Activated T-helper 1 cell treated with anti-CD3 and anti-CD28 coated beads, Interleukin-2, amount 50 U/mL, for 16 hours (primary cell): ENCODE measurements at places on chromosomes 2 and 18.

DNA sequence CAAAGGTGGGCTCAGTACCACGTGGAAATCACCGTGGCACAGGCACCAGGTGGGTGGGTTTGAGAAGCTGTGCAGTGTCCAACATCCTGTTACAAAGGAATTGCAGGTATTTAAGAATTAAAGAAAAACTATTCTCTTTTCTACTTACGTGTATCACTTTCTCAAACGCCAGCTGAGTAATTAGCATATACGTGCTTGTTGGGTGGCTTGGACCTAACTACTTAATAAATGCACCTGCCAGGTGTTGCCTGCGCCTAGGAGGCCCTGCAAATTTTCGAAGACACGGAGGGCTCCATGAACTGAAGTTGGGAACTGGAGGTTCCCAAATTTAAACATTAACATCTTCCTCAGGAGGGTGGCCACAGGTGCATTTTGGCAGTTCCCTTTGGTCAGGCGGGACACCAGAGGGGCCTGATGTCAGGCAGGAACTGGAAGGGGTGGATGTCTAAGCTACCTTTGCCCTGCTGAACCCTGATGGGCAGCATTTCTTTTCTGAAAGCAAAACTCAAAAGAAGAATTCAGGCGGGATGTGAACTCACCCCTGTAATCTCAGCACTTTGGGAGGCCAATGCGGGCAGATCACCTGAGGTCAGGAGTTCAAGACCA lies 84.8 kb downstream of the HS6ST1 start:
- no peak for DNase-seq

- DNase-seq: no peak
These were observed 73.7 kb downstream of the CABLES1 start for GRCh38 chr18:23209031-23209430.

DNA sequence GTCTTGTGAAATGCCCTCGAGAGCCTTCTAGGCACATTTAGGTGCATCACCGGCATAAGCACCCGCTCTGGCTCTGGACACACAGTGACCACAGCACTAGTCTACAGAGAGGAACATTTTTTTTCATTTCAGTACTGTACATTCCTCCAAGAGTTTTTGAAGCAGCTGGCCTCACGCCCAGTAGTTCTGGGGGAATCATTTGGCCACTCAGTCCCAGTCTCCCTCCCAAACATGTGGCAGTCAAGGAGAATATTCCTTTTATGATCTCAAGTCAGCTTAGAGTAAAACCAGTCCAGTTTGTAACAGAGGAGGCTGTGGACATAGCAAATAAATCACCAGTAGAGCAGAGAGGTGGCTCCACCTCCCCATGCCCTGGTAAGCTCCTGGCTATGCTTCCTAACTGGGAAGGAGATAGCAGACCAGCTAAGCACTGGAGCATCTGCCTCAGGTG lies 48.1 kb downstream of the KCNE4 start:
- no peak for DNase-seq

- DNase-seq: no peak
These were observed 23.4 kb downstream of the DNAH6 start for GRCh38 chr2:84539729-84540128.

DNA sequence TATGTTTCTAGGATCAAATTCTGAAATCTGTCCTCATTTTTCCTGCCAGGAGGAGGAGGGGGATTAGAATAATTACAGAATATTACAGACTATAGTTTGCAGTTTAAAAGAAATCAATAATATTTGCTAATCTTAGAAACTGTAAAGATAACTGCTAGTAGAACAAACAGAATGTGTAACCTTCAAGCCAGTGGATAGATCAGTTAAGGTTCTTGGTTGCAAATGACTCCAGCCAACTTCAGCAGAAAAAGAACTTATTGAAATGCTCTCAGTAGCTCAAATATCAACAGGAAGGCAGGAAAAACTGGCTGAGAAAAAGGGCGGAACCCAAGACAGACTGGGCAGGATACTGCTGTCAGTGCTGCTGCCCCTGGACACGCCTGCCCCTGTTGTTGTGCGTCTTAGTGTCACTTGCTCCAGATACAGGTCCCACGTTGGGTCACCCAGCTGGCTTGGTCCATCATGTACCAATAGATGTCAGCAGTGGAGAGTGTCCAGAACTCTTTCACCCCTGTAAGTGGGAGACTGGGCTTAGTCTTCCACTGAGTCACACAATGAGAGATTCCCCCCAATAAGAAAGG lies 10.2 kb downstream of the NMUR1 start:
- no peak for DNase-seq

- peak; percentile 63 for DNase-seq
These were observed 89.5 kb downstream of the ZFP36L2 start for GRCh38 chr2:43136876-43137275.

GRCh38 chr2:166609183-166609959 lies 115.3 kb upstream of the SCN7A start:
- no peak for DNase-seq

DNA sequence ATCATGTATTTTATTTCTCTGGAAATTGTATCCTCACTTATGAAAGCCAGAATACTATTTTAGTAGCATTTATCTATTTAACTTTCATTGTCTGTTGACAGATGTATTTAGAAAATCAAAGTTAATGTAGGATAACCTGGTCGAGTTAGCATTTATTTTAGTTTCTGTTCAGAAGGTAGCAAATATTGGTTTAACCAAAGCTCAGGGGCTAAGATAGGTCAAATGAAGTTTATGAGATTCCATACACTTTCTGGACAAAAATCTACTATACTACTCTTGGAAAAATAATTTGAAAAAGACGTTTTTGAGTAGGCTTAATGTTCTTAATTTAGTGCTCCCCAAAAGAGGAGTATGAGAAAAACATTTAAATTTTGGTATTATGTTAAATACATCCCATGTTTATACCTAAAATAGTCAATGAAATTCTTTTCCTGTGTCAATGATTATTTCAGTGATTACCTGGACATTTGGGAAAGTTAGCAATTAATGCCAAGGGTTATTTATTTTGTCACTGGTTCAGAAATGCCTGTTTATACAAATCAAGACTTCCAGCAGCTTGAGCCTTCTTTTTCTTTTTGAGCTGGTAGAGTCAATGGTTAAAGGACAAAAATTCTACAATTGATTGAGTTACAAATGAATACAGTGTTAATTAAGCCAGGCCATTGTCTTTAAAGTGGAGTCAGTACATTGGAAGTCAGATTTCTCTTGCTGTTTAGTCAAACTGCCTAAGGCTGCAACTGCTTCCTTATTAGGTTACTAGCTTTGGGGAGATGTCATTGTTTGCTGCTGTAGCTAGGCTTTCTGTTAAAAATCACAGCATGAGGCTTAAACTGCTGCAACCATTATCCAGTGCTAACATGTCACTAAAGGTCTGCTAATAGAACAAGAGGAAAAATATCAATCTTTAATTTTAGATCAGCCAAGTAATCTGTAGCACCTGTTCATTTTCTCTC lies 182.3 kb downstream of the CAMKMT start:
- no peak for DNase-seq

DNA sequence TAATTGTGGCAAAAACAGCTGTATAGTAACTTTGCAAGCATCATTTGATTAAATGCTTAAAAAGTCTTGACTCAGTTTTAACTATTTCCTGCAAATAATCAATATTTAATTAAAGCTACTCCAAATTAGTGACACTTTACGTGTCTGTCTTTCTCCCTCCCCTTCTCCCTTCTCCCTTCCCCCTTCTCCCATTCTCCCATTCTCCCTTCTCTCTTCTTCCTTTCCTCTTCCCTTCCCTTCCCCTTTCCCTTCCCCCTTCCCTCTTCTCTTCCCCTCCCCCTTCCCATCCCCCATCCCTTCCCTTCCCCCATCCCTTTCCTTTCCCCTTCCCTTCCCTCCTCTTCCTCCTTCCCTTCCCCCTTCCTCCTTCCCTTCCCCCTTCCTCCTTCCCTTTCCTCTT lies 76.9 kb downstream of the MSH2 start:
- no peak for DNase-seq

- no peak for DNase-seq
These were observed 111.8 kb downstream of the EPB41L3 start for GRCh38 chr18:5431836-5432575.

DNA sequence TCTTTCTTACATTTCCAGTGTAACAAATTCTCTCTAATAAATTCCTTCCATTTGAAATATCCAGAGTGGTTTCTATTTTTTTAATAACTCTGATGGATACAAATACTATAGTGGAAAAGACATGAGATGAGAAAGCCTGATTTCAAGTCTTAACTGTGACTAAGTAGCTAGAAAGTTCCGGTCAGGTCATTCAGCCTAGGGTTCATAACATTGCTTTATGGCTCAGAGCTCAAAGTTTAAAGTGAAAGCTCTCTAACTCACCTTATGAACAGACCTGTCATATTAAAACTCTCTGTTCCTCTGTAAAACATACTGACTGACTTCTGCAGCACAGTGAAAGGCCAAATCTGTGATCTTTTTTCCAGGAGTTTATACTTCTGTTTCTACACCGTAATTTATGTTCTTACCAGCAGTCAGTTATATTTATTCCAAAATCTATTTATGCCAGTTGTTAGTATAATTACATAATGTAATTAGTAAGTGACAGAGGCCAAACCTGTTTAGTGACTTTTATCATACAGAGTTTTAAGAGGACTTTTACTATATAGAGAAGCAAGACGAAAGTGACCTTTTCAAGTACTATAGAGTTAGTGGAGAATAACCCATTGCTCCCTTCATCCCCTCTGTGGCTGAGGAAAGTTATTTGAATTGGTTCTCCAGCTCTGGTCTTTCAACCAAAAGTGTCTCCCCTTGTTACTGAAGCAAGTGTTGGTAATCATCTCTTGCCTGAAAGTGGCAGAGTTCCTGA lies 118.8 kb upstream of the PDE1A start:
- no peak for DNase-seq

GRCh38 chr2:236988690-236989624 lies 96.7 kb upstream of the COPS8 start:
- no peak for DNase-seq

- DNase-seq: no peak
These were observed 99.2 kb upstream of the FOSL2 start for GRCh38 chr2:28293416-28293815.

- DNase-seq: no peak
These were observed 65.2 kb downstream of the LDLRAD4 start for GRCh38 chr18:13283746-13284145.

DNA sequence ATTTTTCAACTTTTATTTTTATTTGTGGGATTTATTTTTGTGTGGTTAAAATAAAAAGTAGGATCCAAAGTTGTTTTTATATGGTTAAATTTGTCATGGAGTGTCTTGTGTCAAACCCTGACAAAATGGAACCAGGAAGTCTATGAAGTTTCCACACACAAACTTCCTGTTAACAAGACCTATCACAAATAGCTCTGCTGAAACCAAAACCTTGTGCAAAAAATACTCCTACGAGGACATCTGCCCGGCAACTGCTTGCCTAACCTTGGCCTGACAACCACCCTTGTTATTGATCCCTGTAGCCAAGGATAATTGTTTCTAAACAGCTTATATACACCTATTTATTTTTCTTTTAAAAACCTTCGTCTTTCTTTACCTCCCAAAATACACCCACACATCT lies 389.6 kb downstream of the TRIB2 start:
- DNase-seq: no peak

- DNase-seq: no peak
These were observed 3.0 kb upstream of the NT5C1B start for GRCh38 chr2:18592372-18592771.

DNA sequence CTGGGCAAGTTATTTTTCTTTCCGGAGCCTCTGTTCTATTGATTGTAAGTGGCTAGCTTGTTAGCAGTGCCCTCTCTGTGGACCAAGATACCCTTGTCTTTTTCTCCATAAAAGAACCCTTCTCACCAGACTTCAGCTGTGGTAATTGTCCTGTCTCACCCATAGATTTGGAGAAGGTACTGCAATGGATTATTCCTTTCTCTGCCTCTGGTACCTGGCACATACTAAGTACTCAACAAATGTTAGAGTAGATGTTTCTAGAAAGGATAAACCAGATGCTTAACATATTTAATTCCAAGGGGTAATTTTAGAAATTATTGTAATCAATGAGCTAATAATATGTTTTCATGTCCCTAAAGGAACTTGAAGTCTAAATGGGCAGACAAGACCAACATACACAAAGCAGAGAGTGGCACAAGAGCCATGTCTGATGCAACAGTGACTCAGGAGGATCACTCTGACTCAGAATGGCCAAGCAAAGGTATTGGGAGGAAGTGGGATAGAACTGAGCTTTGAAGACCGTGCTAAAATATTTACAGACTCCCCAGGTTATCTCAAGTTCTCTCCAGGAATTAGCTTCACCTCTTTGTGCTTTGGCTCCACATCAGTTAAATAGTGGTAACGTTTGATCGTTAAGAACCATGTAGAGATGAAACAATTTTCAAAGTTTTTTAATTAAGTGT lies 129.7 kb upstream of the OSR1 start:
- no peak for DNase-seq

GRCh38 chr2:239209783-239210182 lies 191.0 kb downstream of the HDAC4 start:
- no peak for DNase-seq

DNA sequence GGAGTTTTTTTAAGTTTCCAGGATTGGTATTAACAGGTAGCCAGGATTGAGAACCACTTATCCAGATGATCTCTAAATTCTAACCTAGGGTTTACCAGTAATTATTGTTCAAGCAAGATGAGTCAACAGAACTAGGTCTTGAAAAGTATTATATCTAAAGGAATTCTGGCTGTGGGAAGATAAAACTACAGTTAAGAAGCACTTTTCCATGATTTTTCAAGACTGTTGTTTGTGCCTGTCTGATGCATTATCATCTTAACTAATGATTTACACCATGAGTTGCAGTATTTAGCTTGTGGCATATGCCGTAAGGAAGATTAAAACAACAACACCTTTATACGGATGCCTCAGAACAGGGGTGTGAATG lies 142.2 kb upstream of the CCDC68 start:
- DNase-seq: no peak

DNA sequence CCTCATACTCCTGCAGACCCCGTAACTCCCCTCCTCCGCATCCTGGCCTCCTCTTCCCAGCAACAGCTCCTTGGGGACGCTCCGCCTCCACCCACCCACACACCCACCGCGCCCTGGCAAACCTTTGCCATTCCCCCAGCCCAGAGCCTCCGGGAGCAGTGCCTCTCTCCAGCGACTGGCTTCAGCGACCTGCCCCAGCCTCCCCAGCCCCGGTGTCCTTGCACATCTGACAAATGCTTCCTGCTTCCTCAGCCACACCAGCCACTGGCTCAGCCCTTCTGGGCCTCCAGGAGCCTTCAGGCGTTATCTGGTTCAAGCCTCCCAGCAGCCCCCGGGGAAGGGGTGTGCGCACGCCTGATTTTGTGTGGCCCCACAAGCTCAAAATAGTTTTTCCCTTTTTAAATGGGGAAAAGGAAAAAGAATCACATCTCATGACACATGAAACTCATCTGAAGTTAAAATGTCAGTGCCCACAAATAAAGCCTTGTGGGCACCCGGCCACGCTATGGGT lies 14.2 kb downstream of the ESPNL start:
- no peak for DNase-seq

- no peak for DNase-seq
These were observed 16.6 kb downstream of the THAP4 start for GRCh38 chr2:241620419-241620769.
